ENCODE measurements at places on chromosomes 1 and 21.
A peak's percentile ranks its signal among the peaks of the same experiment; 100 is the strongest.

DNA sequence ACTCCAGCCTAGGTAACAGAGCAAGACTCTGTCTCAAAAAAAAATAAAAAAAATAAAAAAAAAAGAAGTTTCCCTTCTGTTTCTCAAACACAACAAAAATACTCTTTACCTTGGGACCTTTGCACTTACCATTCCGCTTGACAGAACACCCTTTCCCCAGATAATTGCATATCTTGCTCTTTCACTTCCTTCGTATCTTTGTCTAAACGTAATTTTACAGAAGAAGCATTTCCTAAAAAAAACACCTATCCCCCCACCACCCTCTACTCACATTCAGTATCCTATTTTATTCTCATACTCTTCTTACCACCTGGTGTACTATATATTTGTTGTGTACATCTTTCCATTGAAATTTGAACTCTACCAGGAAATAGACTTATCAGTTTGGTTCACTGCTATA, 32.7 kb downstream of the ASH1L start:
- DNase-seq, result no peak

DNA sequence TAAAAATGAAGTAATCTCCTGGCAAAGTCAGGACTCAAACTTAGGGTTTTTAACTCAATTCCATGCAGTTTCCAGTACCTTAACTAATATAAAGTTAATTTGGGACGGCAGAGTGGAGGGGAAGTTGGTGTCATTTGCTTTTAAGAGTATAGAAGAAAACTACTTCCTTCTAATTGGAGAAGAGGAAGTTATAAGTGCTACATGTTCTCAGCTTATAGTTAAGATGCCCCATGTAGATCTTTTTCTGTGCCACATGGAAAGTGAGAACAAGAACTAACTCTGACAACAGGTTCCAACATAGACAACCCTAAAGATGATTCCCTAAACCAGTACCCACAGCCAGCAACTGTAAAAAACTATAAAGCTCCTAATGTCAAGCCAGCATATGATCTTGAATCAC, 11.5 kb downstream of the RRAGC start:
- DNase-seq, result no peak

GRCh38 chr1:202282596-202283283, 59.0 kb downstream of the UBE2T start:
- no peak for DNase-seq

- DNase-seq, result no peak
Measured at GRCh38 chr1:36864823-36865601, 169.3 kb downstream of the GRIK3 start.

GRCh38 chr1:247453245-247453644, 4.7 kb downstream of the OR2B11 start:
- no peak for DNase-seq

DNA sequence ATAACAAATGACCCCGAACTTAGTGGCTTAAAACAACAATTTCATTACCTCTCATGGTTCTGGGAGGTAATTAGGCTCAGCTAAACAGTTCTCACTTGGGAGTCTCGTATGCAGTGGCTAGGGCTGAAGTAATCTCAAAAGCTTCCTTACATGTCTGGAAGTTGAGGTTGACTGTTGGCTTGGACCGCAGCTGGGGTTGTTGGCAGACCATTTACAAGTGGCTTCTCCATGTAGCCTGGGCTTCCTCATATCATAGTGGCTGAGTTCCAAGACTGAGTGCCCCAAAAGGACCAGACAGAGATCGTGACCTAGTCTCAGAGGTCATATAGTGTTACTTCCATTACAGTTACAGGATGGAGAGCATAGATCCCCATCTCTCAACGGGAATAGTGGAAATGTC, 2.4 kb upstream of the POGZ start:
- DNase-seq, result no peak

DNA sequence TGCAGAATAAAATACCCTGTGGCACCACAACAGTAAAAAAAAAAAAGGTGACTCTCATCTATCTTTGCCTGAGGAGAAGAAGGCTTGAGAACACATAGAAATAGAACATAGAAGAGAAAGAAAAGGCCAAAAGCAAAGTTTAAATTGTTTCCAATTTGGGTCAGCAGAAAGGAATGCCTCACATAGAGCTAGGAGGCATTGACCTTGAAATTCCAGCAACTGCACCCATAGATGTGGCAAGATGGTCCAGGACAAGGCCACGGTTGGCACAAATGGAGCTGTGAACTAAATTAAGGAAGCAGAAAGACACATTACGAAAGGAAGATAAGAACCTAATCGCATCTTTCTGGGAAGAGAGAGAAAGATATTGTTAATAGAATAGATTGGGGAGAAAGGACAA, 588.3 kb downstream of the LMO4 start:
- no peak for DNase-seq

DNA sequence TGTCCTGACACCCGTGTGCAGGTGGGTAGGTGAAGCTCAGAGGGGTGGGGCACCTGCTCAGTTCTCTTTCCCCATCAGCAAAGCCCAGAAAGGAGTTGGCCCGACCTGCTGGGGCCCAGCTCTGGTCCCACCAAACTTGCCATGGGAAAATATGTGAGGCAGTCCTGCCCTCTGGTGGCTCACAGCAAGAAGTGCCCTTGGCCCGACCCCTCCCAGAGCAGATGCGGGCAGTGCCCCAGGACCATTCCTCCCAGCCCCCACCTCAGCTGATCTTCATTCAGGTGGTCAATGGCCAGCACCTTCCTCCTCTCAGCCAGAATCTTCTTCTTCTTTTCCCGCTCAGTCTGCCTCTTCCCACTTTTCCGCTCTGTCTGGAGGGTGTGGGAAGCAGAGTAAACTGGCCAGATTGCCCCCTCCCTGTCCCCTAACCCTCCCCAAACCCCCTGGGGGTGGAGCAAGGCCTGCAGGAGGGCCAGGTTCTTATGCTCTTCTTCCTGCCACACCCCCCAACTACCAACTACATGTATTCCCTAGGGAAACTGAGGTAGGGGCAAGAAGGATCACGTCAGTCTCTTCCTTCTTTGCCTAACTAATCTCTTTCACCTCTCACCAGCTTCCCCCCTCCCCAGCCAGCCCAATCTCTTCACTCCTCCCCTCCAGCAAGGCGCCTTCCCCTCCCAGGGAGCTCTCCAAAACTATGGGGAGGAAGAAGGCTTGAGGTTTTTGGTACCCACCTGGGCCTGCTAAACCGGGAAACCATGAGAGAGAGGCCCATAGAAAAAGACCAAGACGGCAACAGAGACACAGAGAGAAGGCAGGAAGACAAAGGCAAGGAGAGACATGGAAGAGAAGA, 15.6 kb downstream of the TNNT2 start:
- peak; percentile 14 for DNase-seq

- DNase-seq, result no peak
Measured at GRCh38 chr21:38639571-38640354, 141.5 kb upstream of the ERG start.

DNA sequence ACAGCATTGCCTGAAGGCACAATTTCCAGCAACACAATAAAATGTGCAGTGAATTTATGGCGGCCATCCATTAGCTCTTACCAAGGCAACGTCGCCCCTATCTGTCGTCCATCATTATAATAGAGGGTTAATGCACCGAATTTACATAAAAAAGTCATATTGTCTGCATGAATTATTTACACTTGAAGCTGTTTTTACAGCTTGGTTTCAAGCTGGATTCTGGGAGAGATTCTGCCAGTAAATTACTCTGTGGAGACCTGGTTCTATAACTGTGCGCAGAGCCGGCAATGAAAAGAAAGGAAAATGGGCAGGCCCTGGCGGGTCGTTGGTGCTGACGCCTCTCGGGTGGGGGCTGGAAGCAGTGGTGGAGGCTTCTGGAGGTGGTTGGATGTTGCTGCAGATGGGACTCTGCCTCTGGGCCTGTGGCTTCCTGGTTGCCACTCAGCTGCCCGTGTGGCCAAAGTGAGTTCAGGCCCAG, 48.9 kb upstream of the POU3F1 start:
- DNase-seq, result no peak

DNA sequence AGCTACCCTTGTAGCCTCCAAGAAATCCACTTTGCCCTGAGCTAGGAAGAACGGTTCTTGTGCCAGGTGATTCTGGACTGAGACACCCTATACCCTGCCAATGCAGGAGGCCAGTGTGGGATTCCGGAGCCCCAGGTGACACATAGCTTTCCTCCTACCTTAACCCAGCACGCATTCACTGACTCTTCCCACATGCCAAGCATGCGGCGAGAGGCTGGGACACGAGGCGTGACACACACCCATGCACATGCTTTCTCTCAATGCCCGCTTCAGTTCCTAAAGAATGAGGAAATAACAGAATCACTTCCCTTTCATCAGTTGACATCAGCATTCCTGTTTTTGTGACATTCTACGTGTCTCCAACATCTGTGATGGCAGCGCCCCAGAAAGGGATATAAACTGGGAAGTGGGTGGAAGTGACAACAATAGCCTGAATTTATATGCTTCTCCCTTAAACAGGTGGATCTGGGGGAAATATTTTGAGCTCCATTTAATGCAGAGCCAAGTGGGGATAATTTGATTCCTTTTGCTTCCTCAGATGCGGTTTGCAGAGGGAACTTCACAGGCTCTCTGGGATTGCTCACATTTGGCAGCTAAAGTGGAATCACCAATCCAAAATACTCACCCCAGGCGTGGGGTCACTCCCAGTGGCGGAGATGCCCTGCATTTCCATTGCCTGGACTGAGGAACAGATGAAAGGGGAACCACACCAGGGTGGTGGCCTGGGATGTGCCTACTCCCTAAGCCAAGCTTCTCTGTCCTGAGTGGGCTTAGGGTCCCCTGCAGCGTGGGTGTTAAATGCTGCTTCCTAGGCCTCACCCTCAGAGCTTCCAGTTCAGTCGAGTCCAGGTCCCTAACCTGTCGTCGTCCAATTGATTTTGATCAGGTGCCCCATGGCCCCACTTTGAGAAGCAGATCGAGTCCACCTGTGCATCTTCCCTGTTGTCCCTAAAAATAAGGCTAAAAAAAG, 445.1 kb downstream of the SIPA1L2 start:
- DNase-seq, result no peak

DNA sequence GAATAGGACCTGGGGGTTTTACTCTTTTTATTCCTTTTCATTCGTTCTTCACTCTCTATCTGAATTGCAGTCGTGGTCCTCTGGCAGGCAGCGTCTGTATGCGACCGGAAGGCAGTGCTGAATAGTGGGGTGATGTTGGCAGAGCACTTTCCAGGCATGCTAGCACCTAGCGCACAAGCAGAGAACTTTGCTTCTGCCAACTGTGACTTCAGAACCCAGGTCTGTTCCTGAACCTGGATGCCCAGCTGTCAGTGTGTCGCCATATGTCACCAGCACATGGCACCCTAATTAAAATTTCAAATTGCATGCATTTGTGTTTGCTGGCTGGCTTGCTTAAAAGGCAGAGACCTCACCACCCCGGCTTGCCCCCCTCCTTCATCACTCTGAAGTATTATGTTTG, 116.2 kb downstream of the NFIA start:
- no peak for DNase-seq

DNA sequence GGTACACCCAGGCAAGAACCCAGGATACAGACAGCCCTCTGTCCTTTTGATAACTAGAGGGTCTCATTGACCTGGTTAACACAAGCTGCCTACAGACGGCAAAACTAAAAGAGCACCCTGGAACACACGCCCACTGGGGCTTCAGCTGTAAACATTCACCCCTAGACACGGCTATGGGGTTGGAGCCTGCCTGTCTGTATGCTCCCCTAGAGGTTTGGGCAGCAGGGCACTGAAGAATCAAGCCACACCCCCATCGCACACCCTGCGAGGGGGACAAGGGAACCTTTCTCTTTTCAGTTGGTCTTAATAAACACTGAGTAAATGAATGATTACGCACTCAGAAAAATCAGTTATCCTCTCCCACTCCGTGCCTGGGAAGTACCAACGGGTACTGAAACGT, 35.5 kb downstream of the LRRC3 start:
- DNase-seq, result no peak

DNA sequence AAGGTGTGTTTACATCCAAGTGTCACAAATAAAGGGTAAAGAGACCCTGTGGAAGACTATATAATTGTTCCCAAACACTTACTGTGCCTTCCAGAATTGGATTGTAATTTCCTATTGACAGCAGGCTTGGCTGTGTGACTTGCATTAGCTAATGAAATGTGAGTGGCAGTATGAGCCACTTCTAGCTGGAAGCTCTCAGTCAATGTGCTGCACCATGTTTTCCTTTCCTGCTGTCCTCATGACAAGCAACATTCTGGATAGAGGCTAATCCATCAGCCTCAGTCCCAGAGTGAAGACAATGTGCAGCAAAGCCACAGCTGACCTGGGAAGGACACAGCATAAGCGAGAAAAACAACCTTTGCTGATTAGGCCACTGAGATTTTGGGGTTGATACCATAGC, 5.9 kb upstream of the FOXJ3 start:
- DNase-seq, result no peak

- no peak for DNase-seq
Measured at GRCh38 chr1:111791776-111792175, 36.1 kb downstream of the DDX20 start.

- DNase-seq, result no peak
Measured at GRCh38 chr1:104056786-104057185, 307.1 kb downstream of the AMY1C start.

DNA sequence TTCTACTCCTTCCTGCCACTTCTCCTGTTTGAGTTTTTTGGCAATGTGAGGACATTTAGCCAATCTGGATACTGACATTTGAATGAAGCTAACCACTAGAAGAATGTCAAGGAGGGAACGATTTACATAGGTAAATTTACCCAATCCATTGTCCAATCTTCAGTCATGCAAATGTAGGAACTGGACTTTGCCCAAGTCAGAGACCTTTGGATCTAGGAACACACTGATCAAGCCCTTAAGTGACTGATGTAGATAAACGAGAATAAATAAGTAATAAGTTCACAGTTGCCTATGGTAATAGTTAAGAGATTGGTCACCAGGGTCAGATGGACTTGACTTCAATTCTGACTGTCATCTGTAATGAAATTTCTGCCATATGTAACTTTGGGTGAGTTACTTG, 177.6 kb downstream of the FGGY start:
- no peak for DNase-seq

DNA sequence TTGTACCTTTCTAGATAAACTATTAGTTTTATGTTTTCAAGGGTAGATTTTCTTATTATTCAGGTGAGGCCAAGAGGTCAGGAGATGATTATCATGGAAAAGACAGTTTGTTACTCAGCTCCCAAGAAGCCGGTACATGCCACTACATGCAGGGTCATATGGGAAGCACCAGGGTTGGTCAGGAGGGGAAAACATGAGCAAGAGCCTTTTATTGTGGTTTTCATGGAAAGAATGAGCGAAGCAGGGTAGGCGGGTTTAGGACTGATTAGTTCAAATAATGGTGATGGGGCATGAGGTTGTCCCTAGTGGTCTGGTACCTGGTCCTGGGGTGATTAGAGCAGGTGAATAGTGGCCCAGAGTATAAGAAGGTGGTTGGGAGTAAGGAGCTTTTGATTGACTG, 189.9 kb downstream of the APP start:
- no peak for DNase-seq

- no peak for DNase-seq
Measured at GRCh38 chr1:205972081-205972480, 28.8 kb upstream of the SLC26A9 start.

GRCh38 chr21:31151156-31152045, 113.1 kb upstream of the KRTAP19-8 start:
- no peak for DNase-seq

GRCh38 chr1:90443354-90443753, 273.7 kb downstream of the BARHL2 start:
- DNase-seq, result no peak

GRCh38 chr1:80993154-80993980, 807.4 kb upstream of the ADGRL2 start:
- DNase-seq, result no peak
